ENCODE measurements at places on chromosomes 1 and 21. TPM values are rescaled to one million over a fixed set of nuclear protein-coding genes. Genes with fewer than 3 reads are reported as not detected.

GRCh38 chr1:215082532-215083382, at the start of gene KCNK2:
KCNK2 (plus strand) TSS chr1:215082737; CDS start chr1:215083386, 649 bp downstream.
- peaks cover 10% of the 10 kb centered on the region for H3K4me1 ChIP-seq
- peak; percentile 68 for DNase-seq
- H3K27me3 ChIP-seq, result peaks cover 19% of the 10 kb centered on the region
- no peaks in the 10 kb centered on the region for H3K36me3 ChIP-seq
- peak within 1 kb of the TSS; percentile 45 for H3K4me3 ChIP-seq
- H3K27ac ChIP-seq, result no peak within 1 kb of the TSS

GRCh38 chr1:84855168-84855567, 37.8 kb downstream of the LPAR3 start:
- H3K4me1 ChIP-seq, result peaks cover 3% of the 10 kb centered on the region
- no peaks in the 10 kb centered on the region for H3K36me3 ChIP-seq
- H3K27ac ChIP-seq, result peak overlapping the region; percentile 14

- no peak for DNase-seq
- no peaks in the 10 kb centered on the region for H3K4me1 ChIP-seq
- H3K4me3 ChIP-seq, result no peak overlapping the region
- no peaks in the 10 kb centered on the region for H3K27me3 ChIP-seq
- H3K27ac ChIP-seq, result no peak overlapping the region
- no peaks in the 10 kb centered on the region for H3K36me3 ChIP-seq
Measured at GRCh38 chr1:8607906-8608305, 209.5 kb downstream of the RERE start.

GRCh38 chr1:42847721-42848460, 1.5 kb downstream of the ZNF691 start:
- no peak overlapping the region for H3K4me3 ChIP-seq
- H3K36me3 ChIP-seq, result peaks cover 10% of the 10 kb centered on the region
- DNase-seq, result no peak
- H3K27me3 ChIP-seq, result no peaks in the 10 kb centered on the region

DNA sequence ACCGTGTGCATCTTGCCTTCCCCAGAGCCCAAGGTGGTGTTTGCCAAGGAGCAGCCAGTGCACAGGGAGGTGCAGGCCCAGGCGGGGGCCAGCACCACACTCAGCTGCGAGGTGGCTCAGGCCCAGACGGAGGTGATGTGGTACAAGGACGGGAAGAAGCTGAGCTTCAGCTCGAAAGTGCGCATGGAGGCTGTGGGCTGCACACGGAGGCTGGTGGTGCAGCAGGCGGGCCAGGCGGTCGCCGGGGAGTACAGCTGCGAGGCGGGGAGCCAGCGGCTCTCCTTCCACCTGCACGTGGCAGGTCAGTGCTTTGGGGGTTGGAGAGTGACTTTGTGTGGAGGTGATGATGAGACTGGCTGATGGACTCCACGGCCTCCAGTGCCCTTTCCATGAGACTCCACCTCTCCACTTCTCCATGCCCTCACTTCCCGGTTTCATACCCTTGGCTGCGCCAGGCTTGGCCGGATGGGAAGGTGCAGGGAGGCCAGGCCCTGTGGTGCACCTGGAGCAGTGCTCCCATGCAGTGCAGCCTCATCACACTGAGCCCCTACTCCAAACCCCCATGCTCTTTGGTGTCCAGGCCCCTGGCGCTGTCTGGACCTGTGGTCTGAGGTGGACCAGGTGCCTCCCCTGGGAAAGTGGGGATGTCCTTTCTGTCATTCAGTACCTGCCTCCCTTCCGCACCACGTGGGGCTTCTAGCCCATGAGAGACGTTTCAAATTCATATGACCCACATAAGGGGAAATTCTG, 49.0 kb downstream of the OBSCN start:
- H3K36me3 ChIP-seq, result no peaks in the 10 kb centered on the region
- H3K4me1 ChIP-seq, result no peaks in the 10 kb centered on the region
- no peak overlapping the region for H3K4me3 ChIP-seq

FNDC10 gene
- total RNA-seq, result 12.0 TPM

DNA sequence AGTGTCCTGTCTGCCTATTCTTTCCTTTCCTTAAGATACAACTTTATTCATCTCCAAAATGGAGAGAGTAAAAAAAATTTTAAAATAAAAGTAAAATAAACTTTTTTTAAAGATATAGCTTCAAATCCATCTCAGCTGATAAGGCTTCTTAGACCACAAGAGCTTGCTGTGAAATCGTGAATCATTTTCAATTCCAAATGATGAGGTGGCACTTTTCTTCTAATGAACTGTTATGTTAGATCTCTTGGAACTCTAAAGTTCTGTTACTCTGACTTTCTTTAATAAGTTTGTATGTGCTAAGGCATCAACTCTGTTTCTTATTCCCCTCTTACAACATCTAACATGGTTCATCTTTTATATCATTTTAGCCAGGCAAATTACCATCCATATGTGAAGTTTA, 4.5 kb downstream of the SH3GLB1 start:
- H3K27ac ChIP-seq, result no peak overlapping the region
- H3K4me3 ChIP-seq, result no peak overlapping the region
- H3K27me3 ChIP-seq, result no peaks in the 10 kb centered on the region

GRCh38 chr1:246364415-246364941, 142.6 kb downstream of the SMYD3 start:
- no peaks in the 10 kb centered on the region for H3K4me1 ChIP-seq
- DNase-seq, result no peak
- H3K36me3 ChIP-seq, result no peaks in the 10 kb centered on the region
- no peak overlapping the region for H3K27ac ChIP-seq

GRCh38 chr21:34522284-34522683, 10.3 kb upstream of the KCNE1 start:
- no peak overlapping the region for H3K4me3 ChIP-seq
- no peaks in the 10 kb centered on the region for H3K36me3 ChIP-seq
- peak overlapping the region; percentile 6 for H3K27ac ChIP-seq
- H3K4me1 ChIP-seq, result peaks cover 49% of the 10 kb centered on the region
- DNase-seq, result no peak
- H3K27me3 ChIP-seq, result no peaks in the 10 kb centered on the region

GRCh38 chr1:114320586-114320985, 166.9 kb upstream of the SYT6 start:
- no peak overlapping the region for H3K27ac ChIP-seq
- no peak for DNase-seq
- H3K36me3 ChIP-seq, result no peaks in the 10 kb centered on the region
- no peak overlapping the region for H3K4me3 ChIP-seq

DNA sequence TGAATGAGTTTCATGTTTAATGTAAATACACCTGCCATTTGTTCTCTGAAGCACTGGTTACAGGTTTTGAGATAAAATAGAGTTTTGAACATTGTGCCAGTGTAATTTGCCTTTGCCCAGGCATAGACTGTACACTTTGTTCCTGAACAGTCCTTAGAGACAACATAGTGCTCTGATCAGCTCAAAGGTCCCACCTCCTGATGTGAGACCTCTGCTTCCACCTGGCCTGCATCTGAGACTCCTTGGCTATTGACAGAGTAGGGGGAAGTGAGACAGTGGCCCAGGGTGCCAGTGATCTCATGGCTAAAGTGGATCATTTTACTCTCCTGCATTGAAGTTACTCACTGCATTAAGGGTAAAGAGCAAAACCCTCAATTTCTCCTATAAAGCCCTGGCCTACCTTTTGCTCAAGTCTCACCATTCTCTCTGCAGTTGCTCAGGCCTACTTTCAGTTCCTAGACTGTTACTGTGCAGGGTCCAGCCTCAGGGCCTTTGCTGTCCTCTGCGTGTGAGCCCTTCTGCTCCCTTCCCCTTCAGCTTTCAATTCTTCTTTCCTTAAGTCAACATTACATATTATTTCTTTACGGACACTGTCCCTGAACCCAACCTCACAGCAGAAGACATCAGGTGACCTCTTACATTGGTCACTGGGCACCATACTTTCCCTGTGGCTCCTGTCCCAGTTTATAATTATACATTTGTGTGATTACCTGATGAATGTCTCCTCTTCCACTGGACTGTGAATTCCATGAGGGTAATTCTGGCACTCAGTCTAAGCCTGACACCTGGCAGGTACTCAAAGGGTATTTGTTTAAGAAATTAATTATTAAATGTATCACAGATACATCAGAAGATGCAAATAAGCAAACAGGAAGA, 142.9 kb downstream of the ROR1 start:
- H3K4me1 ChIP-seq, result peaks cover 18% of the 10 kb centered on the region
- no peaks in the 10 kb centered on the region for H3K27me3 ChIP-seq
- H3K27ac ChIP-seq, result no peak overlapping the region
- no peaks in the 10 kb centered on the region for H3K36me3 ChIP-seq

PLA2G4A gene
- total RNA-seq, result 11.8 TPM

DNA sequence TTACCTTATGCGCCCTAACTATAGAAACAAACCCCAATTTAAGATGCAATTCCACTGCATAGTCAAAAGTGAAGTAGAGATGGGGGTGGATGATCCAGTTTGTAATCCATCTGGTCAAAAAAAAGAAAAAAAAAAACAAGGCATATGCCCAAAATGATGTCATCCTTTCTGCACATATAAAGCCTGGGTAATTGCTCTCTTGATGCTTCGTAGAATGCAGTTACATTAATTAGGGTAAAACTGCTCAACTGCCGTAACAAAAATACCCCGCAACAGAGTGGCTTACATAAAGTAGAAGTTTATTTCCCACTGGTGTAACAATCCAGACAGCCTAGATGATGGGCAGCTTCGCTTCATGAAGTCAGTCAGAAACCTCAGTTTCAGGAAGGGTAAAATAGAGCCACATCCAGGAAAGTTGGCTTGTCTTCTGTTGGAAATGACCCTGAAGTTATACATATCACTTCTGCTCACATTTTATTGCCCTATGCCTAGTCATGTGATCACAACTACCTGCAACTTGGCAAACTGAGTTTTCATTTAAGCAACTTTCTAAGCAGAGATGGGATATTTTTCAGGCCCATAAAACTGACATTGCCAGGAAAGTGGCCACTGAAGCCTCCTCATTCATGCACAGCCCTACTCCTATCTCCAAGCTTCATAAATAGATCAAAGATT, 221.7 kb downstream of the C1orf94 start:
- H3K27me3 ChIP-seq, result no peaks in the 10 kb centered on the region
- H3K4me1 ChIP-seq, result no peaks in the 10 kb centered on the region
- H3K36me3 ChIP-seq, result no peaks in the 10 kb centered on the region
- no peak overlapping the region for H3K27ac ChIP-seq

PARS2 gene
- 1.0 TPM for total RNA-seq

FAM177B gene
- total RNA-seq, result not detected

All from upper lobe of left lung (tissue), 6 donors.